ENCODE measurements at places on chromosomes 12 and 14. TPM values are rescaled to one million over a fixed set of nuclear protein-coding genes. Genes with fewer than 3 reads are reported as not detected.

DNA sequence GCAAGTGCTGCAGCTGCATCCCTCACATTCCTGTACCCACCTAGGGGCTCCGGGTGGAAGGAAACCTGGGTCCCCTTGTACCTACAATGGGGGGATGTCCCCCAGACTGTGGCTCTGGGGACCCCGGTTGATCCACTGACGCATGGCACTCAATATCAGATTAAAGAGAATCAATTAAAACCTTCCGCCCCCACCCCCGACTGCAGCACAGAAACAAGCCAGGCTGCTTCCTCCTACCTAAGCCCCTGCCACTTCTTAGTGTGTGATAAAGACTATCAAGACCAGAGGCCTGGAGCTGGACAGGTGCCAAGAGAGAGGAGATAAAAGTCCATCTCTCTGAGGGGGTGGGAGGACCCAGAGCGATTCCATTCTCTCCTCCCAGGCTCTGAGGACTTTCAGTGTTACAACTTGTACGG, 28.2 kb upstream of the RPLP0 start:
- peaks cover 97% of the 10 kb centered on the region for H3K4me1 ChIP-seq
- peaks cover 1% of the 10 kb centered on the region for H3K36me3 ChIP-seq
- H3K27me3 ChIP-seq: no peaks in the 10 kb centered on the region
- peak overlapping the region; percentile 91 for H3K27ac ChIP-seq
- no peak for DNase-seq

GRCh38 chr12:120066341-120066740, 50.2 kb downstream of the RAB35 start:
- H3K36me3 ChIP-seq: no peaks in the 10 kb centered on the region
- no peak for DNase-seq

DEGS2 gene
- 4.4 TPM for total RNA-seq

DNA sequence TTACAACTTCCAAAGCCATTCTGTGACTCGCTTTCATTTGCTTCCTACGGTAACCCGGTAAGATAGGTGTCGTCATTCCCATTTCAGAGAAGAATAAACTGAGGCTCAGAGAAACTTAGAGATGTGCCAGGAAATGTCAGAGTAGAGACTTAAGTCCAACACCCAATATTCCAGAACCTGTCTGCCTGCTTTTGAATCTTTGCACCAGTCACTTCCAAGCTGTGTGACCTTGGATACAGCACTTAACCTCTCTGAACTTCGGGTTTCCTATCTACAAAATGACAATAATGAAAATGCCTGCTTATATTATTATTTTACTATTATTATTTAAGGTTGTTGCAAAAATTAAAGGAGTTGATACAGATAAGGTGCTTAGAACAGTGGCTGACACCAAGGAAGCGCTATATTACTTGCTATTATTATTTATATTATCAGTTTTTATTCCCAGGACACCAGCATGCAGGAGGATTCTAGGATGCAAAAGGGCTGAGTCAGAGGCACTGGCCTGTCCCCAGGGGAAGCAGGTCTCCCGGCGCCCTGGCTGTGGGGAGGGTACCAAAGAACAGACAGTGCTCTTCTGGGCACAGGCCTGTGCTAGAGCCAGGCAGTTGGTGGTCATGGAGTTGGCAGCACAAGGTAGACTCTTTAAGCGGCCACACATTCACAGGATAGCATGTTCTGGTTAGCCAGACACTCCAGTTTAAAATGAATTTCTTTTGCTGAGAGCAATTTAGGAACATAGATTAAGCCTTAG, 5.4 kb downstream of the HSPB8 start:
- no peak for DNase-seq
- peak overlapping the region; percentile 67 for H3K4me3 ChIP-seq
- no peaks in the 10 kb centered on the region for H3K27me3 ChIP-seq

DNA sequence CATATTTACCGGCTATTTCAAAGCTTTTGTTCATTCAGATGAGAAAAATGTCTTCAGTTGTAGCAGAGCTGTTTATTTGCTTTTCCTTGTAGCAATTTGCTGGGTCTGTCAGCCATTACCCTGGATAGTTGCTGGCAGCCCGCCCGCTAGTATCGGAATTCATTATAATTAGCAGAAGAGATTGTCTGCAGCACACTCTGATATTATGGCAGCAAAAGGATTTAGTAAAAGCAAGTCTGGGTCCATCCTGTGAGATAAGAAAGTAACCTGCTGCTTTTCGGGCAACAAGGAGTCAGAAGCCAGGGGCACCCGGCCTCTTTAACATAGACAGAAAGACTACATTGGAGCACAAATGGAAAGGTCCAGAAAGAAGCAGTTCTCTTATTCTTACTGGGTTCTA, 6.1 kb upstream of the SLC35E3 start:
- no peaks in the 10 kb centered on the region for H3K4me1 ChIP-seq
- no peak overlapping the region for H3K4me3 ChIP-seq
- no peaks in the 10 kb centered on the region for H3K27me3 ChIP-seq
- DNase-seq: no peak

DNA sequence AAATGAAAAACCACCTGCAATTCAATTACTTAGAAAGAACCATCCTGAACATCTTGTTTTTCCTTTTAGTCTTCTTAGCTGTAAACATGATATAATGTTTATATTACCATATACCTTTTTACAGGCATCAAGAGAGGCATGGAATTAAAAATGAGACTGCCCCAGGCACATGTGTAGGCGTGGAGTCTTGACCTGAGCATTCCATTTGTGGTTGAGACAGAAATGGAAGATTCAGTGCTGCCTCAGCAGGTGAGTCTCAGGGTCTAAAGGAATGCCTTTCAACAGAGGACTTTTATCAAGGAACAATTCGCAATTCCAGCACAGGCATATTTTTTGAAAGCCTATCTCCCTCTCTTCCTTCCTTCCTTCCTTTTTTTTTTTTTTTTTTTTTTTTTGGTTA, 8.0 kb upstream of the NANOGNB start:
- DNase-seq: no peak
- H3K36me3 ChIP-seq: no peaks in the 10 kb centered on the region
- H3K27ac ChIP-seq: no peak overlapping the region
- H3K4me1 ChIP-seq: no peaks in the 10 kb centered on the region

DNA sequence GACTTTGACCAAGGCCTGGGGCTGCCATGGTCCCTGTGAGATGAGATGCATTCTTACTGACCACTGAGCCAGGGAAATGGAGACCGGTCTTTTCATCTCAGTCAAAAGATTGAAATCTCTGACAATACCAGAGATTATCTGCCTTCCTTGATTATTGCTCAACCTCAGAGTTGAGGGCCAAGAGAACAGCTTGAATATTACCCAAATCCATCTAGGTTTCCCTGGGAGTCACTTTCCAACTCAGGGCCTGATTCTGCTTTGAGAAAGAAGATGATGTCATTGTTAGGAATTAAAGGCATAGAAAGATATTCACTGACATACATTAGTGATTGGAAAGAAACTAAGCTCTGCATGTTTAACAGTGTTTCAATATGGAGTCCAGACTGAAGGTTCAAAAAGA, 515.9 kb upstream of the TBX3 start:
- no peak for DNase-seq
- no peaks in the 10 kb centered on the region for H3K4me1 ChIP-seq
- no peak overlapping the region for H3K27ac ChIP-seq
- H3K36me3 ChIP-seq: no peaks in the 10 kb centered on the region
- H3K4me3 ChIP-seq: no peak overlapping the region

CCDC197 gene
- not detected for total RNA-seq

DNA sequence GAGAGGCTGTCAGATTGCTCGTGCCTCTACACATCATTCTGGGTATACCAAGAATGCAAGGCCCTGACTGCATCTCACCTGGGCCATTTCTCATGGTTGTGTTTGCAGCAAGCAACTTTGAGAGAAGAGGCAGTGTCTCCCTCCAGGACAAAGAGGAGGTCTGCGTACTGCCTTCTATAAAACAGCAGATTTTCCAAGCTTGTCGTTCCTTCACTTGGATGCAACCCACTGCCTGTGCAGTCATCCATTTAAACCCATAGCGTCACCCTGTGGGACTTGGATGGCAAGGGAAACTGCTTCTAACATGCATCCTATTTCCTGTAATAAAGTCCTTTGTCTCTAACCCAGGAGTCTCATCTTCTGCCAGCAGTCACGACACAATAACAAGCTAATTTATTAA, 1.3 kb downstream of the POMT2 start:
- no peak overlapping the region for H3K27ac ChIP-seq
- peaks cover 22% of the 10 kb centered on the region for H3K4me1 ChIP-seq
- no peaks in the 10 kb centered on the region for H3K27me3 ChIP-seq
- no peak for DNase-seq
- no peak overlapping the region for H3K4me3 ChIP-seq

DNA sequence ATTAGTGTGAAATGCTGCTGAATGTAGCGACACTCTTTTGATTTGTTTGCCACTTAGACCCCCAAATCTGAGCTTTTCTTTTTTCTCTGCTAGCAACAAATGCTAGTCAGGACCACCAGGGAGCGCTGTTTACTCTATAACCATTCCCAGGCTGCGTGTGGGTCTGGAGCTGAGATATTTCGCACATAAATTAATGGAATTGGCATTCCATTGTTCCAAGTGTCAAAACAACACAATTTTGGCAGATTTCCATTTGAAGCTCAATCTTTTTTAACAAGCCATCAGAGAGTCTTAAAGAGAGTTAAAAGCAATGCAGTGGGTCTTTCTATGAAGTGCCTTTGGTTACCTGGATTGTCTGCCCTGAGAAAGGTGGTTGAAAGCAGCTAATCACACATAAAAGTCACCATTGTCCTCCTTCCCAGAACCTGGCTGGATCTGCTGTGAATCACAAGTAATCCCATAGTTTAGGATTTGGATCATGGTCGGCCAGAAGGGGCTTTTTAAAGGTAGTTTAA, 7.4 kb upstream of the TMEM132C start:
- H3K27me3 ChIP-seq: no peaks in the 10 kb centered on the region
- H3K36me3 ChIP-seq: no peaks in the 10 kb centered on the region
- no peak for DNase-seq
- H3K27ac ChIP-seq: no peak overlapping the region

C12orf42 gene
- total RNA-seq: not detected

- no peak for DNase-seq
- no peak overlapping the region for H3K27ac ChIP-seq
- H3K4me3 ChIP-seq: no peak overlapping the region
- H3K4me1 ChIP-seq: no peaks in the 10 kb centered on the region
These were observed 126.6 kb upstream of the CPNE8 start for GRCh38 chr12:39032034-39032433.

- H3K27ac ChIP-seq: no peak overlapping the region
- no peaks in the 10 kb centered on the region for H3K4me1 ChIP-seq
- no peaks in the 10 kb centered on the region for H3K36me3 ChIP-seq
- H3K4me3 ChIP-seq: no peak overlapping the region
- H3K27me3 ChIP-seq: no peaks in the 10 kb centered on the region
These were observed 316.7 kb upstream of the KITLG start for GRCh38 chr12:88896958-88897357.

DNA sequence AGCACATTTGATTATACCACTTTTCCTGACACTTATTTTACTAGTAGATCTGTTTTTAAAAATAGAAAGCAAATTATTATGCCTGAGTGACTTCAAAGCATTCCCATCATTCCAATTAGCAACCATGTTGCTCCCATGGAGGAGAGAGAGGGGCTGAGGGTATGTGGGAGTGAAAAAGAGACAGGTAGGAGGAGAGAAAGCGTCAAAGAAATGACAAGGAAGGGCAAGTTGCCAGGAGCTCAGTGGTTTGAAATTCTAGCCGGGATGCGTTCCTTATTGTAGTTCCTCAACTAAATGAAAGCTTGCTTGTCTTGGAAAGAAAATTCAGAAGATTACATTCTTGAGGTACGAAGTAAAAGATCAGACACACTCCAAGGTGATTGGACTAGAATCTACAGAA, 92.4 kb upstream of the PKP2 start:
- DNase-seq: no peak
- H3K36me3 ChIP-seq: no peaks in the 10 kb centered on the region
- H3K4me3 ChIP-seq: no peak overlapping the region
- no peak overlapping the region for H3K27ac ChIP-seq

DNA sequence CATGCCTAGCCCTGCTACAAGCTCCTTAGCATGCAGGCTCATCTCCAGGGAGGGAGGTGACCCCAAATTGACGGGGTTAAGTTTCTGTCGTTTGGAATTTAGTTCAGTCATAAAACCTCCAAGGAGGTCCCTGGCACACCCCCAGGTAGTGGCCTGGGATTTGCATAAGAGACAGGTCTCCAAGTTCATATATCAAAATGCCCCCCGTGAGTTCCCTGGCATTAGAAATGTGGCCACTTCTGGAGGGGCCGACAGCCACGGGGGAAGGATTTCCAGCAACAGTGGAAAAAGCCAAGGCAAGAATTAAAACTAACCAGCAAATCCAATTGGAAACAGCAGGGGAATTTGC, 228.8 kb downstream of the BCL11B start:
- H3K4me1 ChIP-seq: no peaks in the 10 kb centered on the region
- H3K27ac ChIP-seq: no peak overlapping the region
- DNase-seq: no peak
- no peak overlapping the region for H3K4me3 ChIP-seq
- H3K27me3 ChIP-seq: no peaks in the 10 kb centered on the region

GRCh38 chr12:31533470-31533869, 57.5 kb downstream of the DENND5B start:
- no peak overlapping the region for H3K4me3 ChIP-seq
- no peaks in the 10 kb centered on the region for H3K4me1 ChIP-seq
- no peaks in the 10 kb centered on the region for H3K36me3 ChIP-seq
- H3K27me3 ChIP-seq: no peaks in the 10 kb centered on the region
- DNase-seq: no peak

FITM1 gene
- total RNA-seq: not detected

DNA sequence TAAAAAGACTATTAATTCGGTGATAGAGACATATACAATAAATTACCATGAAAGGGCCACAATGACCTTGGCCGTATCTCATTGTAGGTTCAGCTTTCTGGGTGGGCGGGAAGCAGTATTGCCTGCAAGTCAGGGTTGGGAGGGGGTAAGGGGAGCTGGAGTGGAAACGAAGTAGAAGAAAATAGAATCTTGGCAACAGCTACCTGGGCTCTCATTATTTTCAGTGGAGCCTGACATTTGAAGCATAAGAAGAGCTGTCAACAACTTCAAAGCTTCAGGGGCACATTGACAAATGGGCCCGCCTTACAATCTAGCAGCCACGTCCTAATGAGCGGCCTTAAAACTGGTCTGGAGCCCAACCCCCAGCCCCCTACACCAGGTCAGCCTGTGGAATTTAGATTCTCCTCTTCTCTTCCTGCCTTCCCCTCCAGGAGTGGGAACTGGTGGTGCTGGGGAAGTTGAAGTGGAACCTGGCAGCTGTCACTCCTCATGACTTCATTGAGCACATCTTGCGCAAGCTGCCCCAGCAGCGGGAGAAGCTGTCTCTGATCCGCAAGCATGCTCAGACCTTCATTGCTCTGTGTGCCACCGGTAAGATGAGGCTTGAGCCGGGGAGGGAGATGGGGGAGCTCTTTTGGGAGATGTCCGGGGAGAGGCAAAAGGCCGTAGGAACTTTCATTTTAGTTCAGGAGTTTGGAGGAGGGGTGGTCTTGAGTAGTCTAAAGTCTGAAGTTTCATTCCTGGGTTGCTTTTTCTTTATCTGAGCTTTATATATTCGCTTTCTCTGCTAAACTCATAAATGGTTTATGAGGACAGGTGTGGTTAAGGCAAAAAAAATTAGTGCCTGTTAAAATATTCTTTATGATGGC, 5.0 kb downstream of the CCND2 start:
- H3K27ac ChIP-seq: no peak overlapping the region
- H3K4me1 ChIP-seq: peaks cover 67% of the 10 kb centered on the region
- peaks cover 6% of the 10 kb centered on the region for H3K27me3 ChIP-seq
- DNase-seq: no peak

Measured in upper lobe of left lung (tissue), 6 donors.